ENCODE measurements at places on chromosomes 7 and 10.

DNA sequence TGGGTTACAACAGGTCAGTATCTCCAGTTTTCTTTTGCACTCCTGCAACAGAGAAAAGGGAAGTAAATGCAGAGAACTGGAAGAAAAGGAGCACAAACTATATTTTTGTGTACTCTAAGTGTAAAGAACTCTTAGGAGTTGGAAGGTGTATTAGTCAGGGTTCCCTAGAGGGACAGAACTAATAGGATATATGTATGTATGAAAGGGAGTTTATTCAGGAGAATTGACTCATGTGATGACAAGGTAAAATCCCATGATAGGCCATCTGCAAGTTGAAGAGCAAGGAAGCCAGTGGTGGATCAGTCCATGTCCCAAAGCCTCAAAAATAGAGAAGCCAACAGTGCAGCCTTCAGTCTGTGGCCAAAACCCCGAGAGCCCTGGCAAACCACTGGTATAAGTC is 22.6 kb upstream of the RAB18 start:
- DNase-seq = no peak

- no peak for DNase-seq
Observed at GRCh38 chr7:157521752-157522151, 184.9 kb downstream of the DNAJB6 start.

DNA sequence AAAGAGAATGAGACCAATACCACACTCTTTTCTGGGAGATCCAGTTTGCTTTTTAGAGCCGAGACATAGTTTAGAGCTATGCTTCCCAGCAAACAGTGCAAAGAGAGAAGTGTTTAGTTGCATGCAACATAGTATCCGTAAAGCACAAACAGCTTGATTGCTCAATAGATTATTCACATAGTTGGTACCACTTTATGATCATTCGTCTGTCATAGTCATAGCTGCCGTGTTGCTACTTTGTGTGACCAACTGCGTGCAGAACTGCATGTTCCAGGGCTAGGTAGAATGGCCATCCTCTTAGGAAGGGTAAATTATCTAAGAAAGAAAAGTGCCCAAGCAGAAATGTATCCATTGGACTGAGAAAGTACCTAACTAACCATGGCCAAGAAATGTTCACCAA is 203.5 kb upstream of the DKK1 start:
- no peak for DNase-seq

GRCh38 chr7:186516-187113 is 5.8 kb upstream of the FAM20C start:
- no peak for DNase-seq

DNA sequence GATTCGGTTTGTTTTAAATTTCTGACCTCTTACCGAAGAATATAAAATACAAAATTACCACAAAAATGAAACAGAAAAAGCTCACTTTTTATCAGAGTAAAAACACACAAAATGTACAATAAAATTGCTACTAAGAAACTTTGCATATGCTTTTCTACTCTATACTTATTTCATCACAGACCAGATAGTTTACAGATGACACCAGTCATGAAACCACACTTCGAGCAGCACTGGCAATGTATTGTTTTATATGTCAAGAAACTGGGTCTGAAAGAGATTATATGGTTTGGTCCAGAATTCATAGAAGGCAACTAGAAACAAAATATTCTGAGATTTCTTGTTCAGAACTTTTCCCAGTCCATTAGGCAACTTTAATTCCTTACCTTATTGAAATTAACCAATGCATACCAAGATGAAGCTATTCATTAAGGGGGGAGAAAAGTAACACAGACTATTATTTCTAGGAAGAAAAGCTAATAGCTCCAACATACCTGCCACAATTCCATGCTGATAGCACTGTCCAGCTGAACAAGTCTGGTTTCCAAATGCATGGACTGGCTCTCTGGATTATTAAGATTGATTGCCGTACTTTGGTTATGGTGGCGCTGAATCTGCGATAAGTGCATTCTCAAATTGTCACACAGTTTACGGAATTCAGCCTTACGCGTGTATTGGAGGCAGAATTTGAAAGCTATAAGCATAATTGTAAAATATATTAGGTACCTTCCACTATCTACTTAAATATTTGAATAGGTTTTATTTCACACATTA is 10.0 kb downstream of the EIF3A start:
- no peak for DNase-seq
